Activated CD4-positive, alpha-beta memory T cell treated with anti-CD3 and anti-CD28 coated beads for 36 hours (primary cell): ENCODE measurements at places on chromosomes 1 and 21.

DNA sequence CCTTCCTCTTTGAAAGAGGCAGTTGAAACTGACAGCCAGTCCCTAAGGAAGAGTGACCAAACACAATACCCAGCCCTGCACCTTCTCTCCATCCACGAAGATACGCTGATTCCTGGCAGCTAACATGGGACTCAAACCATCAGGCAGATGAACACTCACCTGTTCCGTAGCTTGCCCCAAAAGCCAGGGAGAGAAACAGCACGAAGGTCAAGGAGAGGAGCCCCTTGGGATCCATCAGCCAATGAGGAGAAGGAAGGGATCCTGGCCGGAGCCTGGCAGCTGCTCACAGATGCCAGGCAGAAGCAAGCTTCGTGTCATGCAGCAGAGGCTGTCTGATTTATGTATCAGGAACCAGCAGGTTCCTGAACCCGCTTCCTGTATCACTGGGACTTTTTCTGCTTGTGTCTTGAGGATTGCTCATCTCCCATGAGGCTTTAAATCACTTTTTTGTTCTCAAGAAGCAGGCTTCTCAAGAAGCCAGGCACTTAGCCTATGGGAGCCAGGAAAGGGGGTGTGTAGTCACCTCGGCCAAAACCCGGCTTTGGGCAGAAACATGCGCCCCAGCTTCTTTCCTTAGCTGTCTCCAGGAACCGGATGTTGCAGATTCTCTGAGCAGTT, at the start of gene SLAMF1:
Gene SLAMF1, minus strand, starts transcription at position 334 of the 618 bp plus-strand sequence. Its CDS starts 99 bp downstream, at position 235.
- peak; percentile 85 for DNase-seq

- no peak for DNase-seq
Observed at GRCh38 chr1:206828061-206828460, 37.4 kb upstream of the IL20 start.

GRCh38 chr1:226738421-226738994, 574 bp downstream of the ITPKB start:
- DNase-seq: peak; percentile 51

DNA sequence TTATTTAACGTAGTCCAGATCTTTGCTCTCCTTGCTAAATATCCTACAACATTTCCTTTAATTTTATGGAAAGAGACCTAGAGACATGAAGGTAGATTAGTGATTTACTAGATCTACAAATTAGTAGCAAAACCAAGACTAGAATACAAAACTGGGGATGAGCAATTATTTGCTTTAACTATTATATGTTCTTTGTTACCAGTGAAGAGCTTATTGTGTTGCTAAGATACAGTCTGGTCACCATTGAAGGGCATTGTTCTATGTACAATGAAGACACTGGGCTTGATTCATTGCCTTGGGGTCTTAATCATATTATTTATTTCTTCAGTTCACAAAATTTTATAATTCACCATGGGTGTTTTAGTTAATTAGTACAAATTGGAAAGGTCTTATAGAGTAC, 88.3 kb downstream of the S1PR1 start:
- no peak for DNase-seq

GRCh38 chr1:89936694-89937093, 58.2 kb upstream of the ZNF326 start:
- DNase-seq: no peak

- peak; percentile 46 for DNase-seq
Observed at GRCh38 chr1:152495066-152495675, 15.4 kb upstream of the LCE5A start.

DNA sequence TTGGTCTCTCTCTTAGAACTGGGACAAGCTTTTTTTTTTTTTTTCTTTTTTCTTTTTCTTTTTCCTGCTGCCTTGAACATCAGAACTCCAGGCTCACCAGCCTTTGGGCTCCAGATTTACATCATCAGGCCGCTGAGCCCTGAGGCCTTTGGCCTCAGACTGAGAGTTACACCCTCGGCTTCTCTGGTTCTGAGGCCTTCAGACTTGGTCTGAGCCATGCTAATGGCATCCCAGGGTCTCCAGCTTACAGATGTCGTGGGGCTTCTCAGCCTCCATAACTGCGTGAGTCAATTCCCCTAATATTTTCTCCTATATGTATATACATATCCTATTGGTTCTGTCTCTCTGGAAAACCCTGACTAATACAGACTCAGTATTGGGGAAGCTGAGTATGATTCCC, 36.5 kb upstream of the RC3H1 start:
- DNase-seq: no peak

GRCh38 chr1:54571803-54572541, 23.9 kb downstream of the ACOT11 start:
- DNase-seq: no peak

GRCh38 chr21:15445327-15445726, 284.5 kb upstream of the USP25 start:
- no peak for DNase-seq

DNA sequence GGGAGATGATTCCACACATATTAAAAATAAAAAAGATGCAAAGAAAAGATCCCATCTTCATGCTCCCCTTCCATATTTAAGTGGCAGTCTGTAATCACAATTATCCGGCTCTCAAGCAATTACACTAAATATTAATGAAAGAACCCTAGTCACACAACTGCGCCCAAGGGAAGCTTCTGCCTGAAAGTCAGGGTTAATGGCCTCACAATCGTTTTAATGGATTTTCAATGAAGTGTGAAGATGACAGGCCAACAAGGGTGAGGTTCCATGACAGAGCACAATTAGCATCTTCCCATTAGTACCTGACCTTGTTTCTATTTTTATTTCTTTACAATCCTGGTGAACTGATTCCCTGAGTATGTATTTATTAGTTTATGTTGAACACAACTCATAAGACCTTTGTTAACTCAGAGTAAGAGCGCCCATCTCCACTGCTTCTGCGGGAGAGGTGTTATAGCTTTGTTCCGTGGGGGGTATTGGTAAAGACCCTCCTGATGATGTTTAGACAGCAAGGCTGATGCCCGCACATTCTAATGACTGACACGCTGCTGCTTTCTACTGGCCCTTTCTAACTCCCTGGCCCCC, 80.9 kb downstream of the IER5 start:
- DNase-seq: no peak

DNA sequence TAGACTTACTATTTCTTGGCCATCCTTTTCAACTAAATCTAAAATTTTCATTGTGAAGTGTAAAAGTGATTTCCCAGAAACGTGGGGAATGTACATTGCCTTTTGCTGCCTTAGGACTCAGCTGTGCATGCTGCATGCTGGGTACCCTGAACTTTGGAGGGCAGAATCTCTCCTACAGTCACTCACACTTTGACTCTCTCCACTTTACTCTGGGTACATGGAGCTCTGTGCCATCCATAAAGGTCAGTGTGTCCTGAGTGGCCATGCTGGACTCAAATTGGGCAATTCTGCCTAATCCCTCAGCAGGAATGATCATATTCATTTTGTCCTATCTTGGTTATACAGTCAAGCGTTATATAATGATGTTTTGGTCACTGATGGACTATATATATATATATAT, 105.6 kb downstream of the NR5A2 start:
- no peak for DNase-seq

GRCh38 chr21:28794371-28794851, 198.3 kb downstream of the LTN1 start:
- no peak for DNase-seq

DNA sequence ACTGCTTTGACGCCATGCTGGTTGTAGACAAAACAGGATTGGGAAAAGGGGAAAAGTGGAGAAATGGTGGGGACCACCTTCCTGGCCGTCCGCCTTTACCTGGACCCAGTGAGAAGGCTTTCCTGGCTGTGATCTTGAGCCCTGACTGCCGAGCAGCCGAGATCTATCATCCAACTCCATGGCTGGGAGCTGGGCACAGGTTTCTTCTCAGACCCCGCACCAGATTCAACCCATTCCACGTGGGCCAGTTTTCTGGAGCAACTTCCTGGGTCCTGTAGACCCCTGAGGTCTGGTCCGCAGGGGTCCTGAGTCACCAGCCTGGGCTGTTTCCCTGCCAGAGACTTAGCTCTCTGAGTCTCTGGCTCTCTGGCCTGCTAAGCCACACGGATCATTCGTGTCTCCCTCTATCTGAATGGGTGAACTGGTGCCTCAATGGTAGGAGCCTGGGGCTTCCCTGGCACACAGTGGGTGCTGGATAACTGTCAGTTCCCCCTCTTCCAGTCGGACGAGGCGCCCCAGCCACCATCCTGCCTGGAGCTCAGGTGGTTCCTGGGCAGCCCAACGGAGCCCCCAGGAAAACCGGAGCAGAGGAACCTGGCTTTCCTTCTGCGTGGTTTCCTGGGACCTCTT, 4.5 kb upstream of the NPHP4 start:
- no peak for DNase-seq

DNA sequence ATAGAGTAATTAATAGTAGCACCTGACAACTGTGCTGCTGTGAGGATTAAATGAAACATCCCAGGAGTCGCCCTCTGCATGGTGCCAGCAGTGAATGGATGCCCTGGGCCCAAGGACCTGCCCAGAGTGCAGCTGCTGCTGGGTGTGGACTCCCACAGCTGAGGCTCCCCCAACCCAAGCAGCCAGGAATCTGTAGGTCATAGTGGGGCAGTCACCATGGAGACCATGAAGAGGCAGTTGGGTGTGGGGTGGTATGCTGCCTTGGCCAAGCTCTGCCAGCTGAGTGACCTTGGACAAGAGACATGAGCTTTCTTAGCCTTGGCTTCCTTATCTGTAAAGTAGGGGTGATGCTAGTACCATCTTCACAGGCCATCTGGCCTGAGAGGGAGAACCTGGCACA, 9.4 kb downstream of the OLIG2 start:
- DNase-seq: no peak

DNA sequence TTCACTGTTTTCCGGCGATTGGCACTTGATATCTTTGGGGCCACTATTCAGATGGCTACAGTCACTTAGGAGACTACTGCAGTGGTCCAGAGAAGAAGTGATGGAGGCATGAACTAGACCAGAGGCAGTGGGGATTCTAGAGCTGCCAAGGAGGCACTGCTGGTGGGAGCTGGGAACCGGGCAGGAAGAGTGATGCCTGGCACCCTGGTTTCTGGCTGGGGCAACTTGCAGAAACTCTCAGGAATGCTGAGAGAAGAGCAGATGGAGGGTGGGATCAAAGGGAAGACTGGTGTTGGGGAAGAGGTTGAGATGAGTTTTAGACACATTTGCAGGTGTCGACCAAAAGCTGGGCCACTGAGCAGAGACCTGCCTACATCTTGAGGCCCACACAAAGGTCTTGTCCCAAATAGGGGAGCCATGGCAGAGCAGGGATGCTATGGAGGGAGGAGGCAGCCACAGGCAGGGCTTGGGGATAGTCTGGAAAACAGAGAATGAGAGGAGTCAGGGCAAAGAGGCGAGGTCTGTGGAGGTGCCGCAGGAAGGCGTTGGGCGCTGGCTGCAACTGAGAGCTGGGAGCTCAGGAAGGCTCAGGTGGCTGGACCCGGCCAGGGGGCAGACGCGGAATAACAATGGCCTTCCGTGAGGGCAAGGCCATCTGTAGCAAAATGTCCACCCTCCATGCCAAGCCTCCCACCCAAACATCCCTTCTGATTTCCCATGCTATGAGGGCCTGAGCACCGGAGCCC, 118.9 kb downstream of the TOMM20 start:
- DNase-seq: no peak

DNA sequence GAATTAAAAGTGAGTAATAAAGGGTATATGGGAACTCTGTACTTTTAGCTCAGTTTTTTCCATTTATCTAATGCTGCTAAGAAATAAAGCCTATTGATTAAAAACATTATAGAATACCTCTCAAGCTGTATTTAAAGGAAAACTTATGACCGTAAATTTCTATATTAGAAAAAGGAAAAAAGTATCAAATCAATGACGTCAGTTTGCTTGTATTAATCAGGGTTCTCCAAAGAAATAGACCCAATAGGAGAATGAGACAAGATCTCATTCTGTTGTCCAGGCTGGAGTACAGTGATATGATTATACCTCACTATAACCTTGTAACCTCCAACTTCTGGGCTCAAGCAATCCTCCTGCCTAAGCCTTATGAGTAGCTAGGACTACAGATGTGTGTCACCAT, 15.4 kb upstream of the LRIF1 start:
- no peak for DNase-seq

GRCh38 chr21:46621457-46622182, 13.9 kb upstream of the PRMT2 start:
- DNase-seq: peak; percentile 28

- DNase-seq: peak; percentile 71
Observed at GRCh38 chr1:1290238-1290731, 10.0 kb downstream of the SCNN1D start.

DNA sequence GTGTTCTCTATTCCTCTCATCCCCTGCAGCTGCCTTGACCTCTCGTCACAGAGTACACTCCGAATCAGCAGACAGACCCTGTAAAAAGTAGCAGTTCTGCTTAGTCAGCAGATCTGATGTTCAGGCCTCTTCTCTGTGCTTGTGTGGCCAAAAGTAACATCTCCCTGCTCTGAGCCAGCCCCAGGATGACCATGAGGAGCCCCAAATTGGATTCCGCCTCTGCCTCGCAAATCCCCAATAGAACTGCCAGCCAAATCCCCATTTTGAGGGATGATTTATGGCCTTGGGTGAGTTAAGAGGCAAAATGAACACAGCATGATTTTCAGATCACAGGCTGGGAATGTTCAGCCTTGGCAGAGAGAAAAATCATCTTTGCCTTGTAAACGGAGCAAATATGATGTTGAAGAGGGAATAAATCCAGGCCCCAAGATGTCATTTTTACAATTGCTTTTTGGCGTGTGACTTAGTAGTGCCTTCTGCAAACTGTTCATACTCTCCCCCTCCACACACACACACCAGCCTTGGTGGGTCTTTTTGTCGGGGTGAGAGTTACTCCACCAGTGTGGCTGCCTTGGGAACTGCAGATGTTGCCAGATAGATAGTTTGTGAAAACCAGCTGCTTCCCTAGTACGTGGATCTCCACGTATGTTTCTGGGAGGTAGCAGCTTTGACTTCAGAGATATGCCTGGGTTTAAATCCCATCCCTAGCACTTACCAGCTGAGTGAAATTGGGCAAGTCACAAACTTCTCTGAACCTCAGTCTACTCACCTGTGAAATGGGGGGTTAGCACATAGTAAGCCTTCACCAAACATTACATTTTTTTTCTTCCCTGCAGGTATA, 77.8 kb downstream of the MAN1C1 start:
- no peak for DNase-seq

GRCh38 chr1:77467741-77468140, 185.9 kb downstream of the AK5 start:
- no peak for DNase-seq

DNA sequence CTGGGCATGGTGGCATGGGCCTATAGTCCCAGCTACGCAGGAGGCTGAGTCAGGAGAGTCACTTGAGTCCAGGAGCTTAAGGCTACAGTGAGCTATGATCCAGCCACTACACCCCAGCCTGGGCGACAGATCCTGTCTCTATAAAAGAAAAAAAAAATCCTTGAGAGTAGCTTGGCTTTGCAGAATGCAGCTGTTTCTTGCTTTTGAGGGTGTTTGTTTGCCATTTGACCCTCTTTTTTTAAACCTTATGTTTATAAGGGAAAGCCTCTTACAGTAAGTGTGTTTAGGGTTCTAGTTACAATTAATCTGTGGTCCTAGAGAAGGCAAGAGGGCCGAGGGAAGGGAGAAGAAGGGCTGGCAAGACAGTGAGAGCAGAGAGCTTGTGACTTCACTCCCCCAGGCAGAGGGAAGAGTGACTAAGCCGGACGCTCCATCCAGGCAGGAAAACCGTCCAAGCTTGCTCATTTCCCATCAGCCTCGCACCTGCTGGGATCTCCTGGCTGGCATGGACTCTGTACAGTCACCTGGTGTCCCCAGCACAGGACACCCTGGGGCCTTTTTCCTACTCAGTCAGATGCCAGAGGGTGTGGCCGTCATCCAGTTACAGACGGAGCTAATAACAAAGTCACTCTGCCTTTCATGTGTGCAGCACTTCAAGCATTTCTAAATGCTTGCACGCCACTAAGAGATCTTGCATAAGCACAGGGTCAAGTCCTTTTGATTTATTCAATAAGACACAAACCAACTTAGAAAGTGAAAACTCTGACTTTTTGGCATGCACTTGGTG, 55.5 kb upstream of the PSEN2 start:
- no peak for DNase-seq
